CD4-positive, alpha-beta T cell treated with Interleukin-2 at 100 ng/mL for 4 hours (primary cell): ENCODE measurements at places on chromosomes 1 and 21.

DNA sequence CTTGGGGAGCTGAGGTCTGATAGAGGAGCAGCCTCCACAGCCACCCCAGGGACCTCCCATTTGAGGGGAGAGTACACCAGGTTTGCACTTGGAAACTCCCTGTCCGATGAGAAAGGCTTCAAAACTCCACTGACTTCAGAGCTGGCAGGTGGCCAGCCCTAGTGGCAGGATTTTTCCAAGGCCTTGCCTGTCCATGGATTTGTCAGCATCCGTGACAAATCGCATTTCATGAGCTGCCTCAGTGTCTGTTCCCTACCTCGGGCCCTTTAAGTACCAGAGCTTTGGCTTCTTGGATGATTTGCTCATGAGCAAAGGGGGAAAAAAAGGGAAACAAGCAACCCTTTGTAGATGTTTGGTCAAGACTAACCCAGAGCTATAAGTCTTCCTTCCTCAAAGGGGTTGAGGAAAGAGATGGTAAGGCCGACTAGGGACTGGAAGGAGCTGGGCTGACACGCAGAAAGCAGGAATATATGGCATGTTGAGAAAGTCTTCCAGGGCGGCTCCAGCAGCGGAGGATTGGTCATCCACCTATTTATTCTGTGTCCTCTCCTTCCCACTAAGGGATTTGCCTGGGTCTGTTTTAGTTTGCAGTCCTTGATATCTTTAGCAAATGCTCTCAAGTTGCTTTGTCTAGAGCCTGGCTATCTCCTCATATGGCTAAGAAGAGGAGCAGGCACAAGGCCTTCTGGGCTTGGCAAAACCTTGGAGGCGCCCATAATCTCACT is 2.7 kb upstream of the HSPG2 start:
- no peak for DNase-seq

GRCh38 chr1:226608699-226609505 is 60.3 kb downstream of the STUM start:
- DNase-seq, result peak; percentile 66

- no peak for DNase-seq
Measured at GRCh38 chr1:246792603-246793002, 68.4 kb downstream of the SCCPDH start.

- DNase-seq, result no peak
Measured at GRCh38 chr1:201450721-201451291, 18.2 kb downstream of the PHLDA3 start.

DNA sequence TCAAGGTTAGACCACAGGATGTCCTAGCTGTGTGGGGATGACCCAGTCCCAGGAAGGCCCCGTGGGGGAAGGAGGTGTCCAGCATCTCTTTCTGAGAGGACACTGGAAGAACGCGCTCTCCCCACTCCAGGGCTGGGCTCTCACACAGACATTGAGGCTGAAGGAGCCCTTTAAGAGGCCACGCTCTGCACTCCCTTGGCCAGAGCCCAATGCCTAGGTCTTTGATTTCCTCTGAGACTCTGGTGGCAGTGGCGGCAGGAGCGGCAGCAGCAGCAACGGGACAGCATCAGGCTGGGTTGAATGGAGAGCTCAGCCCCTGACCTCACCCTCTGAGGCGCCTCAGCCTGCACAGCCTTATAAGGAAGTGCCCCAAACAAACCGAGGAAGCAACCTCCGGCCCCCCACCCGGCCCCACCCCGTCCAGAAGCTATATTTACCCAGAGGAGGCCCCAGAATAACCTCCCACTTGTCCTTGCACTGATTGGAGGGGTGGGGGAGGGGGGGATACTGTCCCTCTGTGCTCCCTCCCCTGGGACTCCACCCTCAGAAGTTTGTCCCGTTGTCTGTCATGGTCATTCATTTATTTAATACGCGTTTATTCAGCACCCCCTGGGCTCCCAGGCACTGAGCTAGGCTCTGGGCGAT is 12.3 kb downstream of the NES start:
- no peak for DNase-seq

GRCh38 chr1:170250531-170251276 is 104.9 kb downstream of the NTMT2 start:
- DNase-seq, result no peak

DNA sequence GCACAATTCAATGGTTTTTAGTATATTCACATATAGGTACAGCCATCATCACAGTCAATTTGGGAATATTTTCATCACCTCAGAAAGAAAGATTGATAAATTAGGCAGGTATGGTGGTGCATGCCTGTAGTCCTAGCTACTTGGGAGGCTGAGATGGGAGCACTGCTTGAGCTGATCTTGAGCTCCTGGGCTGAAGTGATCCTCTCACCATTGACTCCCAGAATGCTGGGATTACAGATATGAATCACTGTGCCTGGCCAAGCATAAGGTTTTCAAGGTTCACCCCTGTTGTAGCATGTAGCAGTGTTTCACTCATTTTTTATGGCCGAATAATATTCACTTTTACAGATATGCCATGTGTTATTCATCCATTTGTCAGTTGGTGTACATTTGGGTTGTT is 44.7 kb upstream of the MTF2 start:
- no peak for DNase-seq

- peak; percentile 3 for DNase-seq
Measured at GRCh38 chr1:170967042-170967910, 31.9 kb downstream of the MROH9 start.

DNA sequence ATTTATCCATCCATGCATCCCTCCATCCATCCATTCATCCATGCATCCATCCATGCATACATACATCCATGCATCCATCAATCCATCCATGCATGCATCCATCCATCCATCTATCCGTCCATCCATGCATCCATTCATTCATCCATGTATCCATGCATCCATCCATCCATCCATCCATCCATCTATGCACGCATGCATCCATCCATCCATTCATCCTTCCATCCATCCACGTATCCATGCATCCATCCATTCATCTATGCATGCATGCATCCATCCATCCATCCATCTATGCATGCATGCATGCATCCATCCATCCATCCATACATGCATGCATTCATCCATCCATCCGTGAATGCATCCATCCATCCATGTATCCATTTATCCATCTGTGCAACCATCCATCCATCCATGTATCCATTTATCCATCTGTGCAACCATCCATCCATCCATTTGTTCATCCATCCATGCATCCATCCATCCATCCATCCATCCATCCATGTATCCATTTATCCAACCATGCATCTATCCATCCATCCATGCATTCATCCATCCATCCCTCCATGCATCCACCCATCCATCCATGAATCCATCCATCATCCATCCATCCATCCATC is 30.3 kb upstream of the TINAGL1 start:
- DNase-seq, result no peak

DNA sequence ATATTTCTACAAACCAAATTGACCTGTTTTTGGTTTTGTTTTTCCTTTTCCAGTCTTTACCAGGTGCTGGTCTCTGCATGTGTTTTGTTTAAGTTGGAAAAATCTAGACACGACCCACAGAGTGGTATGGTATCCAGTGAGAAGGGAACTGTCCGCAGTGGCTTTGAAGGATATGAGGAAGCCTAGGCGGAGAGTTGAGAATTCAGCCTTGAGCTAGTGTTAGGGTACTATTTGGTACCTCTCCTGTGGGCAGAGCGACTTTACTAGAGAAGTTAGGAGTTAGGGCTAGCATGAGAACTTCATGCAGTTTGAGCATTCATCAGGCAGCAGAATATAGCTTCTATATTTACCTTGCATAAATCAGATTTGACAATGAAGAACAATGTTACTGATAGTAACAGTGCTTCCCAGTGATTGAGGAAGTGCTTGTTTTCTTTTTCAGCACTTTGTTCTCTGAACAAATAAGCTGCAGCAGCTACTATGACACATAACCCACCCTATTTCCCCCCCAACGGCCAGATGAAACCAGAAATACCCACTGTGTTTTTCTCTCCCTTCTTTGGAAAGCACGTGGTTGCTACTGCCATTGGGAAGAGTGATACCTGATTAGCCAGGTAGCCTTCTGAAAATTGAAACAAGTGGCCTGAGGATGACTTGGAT is 19.0 kb downstream of the MRPS6 start:
- DNase-seq, result peak; percentile 17

DNA sequence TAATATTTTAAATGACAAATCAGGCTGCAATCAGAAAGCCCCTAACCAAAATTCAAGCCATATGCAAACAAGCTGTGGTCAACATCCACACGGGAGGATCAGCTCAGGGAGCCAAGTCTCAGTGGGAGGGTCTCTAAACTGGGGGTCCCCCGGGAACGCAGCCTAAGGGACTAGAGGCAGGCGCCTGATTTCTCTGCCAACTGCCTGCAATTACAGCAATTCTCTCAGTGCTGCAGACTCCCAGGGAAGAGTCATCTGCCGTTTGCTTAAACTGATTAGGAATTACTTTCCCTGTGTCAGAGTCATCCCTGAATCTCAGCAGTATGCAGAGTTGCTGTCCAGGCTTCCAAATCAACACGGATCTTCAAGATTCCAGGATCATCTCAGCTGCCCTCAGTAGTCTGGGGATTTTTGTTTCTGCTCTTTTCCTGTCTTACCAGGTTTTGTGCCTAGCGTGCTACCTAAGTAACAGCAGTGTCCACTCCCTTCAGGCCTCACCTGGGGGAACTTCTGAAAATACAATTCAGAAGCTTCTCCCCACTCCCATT is 247.8 kb downstream of the RRAGC start:
- DNase-seq, result no peak

GRCh38 chr1:54627196-54627595 is 3.9 kb upstream of the FAM151A start:
- no peak for DNase-seq

DNA sequence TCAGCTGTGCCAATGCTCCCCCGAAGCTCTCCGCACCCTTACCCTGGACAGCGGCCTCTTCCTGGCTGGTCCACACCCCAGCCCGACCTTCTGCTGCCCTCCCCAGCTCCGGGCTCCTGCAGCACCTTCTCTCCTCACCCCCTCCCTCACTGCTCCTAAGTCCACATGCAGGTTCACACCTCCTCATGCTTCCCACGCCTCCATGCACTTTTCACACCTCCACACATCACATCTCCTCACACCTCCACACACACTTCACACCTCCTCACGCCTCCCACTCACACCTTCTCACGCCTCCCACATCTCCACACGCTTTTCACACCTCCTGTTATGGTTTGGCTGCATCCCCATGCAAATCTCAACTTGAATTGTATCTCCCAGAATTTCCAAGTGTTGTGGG is 18.9 kb downstream of the GPR137B start:
- DNase-seq, result no peak

GRCh38 chr1:173414539-173415226 is 62.5 kb upstream of the PRDX6 start:
- DNase-seq, result no peak

DNA sequence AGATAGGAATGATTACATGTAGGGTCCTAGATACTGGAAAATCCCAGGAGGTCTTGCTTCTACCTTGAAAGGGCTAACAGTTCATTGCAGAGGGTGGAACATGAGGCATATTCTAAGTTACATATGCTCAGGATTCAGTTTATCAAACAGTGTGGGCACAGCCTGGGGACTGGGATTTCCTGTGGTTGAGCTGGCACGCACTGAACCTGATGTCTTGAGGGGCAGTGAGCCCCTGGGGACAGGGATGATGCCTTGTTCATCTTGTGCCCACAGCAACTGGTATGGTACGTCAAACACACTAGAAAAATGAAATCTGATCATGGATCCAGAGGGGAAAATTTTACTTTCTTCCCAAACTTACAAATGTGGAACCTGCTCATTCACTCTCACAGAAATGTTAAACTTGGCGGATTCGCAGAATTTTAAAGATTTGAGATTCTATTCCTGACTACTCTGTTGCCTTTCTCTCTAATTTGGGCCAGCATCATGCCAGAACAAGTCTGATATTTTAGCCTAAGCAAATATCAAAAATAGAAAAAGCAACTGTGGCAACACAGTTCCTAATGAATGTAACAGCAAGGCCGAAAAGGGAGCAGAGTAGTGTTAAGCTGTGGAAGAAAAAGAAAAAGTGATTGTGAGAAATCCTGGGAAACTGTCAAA is 68.2 kb upstream of the COL24A1 start:
- no peak for DNase-seq

- DNase-seq, result no peak
Measured at GRCh38 chr1:29488794-29489311, 252.5 kb downstream of the PTPRU start.

DNA sequence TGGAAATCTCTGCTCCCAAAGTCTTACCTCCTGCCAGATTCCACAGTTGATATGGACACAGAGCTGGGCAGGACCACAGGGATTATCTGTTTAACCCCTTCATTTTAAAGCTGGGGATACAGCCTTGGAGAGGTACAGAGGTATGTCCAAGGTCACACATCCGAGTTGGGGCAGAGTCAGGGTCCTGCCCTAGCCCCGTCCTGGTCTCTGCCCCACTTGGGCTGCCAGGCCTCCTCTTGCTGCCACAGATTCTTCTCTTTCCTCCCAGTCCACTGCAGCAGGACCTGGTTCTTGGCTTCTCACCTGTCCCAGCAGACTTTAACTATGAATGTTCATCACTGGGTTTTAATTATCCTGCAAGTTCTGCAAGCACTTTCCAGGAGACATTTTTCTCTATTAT is 258.3 kb downstream of the MATN1 start:
- no peak for DNase-seq

DNA sequence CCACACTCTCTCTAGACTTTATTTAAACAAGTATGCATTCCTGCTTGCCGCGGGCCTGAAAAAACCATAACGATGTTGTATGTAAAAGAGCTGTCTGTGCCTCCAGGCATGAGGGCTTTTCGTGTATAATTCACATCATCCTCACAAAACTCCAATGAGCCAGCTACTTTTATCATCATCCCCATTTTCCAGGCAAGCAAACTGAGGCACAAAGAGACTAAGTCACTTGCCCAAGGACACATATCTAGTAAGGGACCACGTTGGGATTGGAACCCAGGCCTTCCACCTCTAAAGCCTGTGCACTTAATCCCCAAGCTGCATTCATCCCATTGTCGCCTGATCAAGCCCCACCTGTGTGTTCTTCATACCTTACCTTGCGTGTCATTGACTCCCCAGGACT is 226.9 kb downstream of the KAZN start:
- DNase-seq, result no peak

GRCh38 chr1:85342207-85342606 is 65.8 kb upstream of the BCL10 start:
- DNase-seq, result no peak

GRCh38 chr1:116569776-116570357 is 959 bp downstream of the CD58 start:
- peak; percentile 67 for DNase-seq

- no peak for DNase-seq
Measured at GRCh38 chr1:201346337-201346939, 31.0 kb downstream of the TNNT2 start.

DNA sequence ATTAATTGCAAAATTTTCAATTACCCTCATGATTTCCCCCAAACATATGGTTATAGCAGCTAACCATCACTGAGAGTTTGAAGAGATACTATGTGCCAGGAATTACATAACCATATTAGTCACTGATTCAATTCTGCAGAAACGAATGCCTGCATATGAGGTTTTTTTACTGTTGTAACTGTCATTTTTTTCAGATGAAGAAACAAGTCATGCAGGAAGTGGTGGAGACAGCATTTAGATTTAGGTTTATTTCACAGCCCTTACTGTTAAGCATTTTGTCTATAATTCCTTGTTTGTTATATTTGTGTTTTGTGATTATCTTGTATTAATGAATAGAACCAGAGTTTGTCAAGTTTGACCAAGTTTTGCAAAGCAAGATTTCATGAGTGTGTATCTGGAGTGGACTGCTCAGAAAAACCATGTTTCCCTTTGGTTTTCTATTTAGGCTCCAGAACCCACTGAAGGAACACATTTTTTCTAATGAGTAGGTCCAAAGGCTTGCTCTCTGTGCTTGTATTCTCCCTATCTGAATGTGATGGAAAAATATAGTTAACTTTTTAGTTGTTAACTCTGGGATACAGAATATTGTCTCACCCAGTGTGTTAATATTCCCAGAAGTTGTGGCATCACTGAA is 308.5 kb upstream of the ADAMTS5 start:
- DNase-seq, result no peak

GRCh38 chr21:41837756-41838297 is 41.3 kb downstream of the PRDM15 start:
- no peak for DNase-seq
